ENCODE measurements at places on chromosomes 7 and 10. TPM values are rescaled to one million over a fixed set of nuclear protein-coding genes. Genes with fewer than 3 reads are reported as not detected.

INMT gene
- 1.5 TPM for polyA plus RNA-seq

HOXA4 gene
- polyA plus RNA-seq = 19.5 TPM

VENTX gene
- 0.25 TPM for polyA plus RNA-seq

DNA sequence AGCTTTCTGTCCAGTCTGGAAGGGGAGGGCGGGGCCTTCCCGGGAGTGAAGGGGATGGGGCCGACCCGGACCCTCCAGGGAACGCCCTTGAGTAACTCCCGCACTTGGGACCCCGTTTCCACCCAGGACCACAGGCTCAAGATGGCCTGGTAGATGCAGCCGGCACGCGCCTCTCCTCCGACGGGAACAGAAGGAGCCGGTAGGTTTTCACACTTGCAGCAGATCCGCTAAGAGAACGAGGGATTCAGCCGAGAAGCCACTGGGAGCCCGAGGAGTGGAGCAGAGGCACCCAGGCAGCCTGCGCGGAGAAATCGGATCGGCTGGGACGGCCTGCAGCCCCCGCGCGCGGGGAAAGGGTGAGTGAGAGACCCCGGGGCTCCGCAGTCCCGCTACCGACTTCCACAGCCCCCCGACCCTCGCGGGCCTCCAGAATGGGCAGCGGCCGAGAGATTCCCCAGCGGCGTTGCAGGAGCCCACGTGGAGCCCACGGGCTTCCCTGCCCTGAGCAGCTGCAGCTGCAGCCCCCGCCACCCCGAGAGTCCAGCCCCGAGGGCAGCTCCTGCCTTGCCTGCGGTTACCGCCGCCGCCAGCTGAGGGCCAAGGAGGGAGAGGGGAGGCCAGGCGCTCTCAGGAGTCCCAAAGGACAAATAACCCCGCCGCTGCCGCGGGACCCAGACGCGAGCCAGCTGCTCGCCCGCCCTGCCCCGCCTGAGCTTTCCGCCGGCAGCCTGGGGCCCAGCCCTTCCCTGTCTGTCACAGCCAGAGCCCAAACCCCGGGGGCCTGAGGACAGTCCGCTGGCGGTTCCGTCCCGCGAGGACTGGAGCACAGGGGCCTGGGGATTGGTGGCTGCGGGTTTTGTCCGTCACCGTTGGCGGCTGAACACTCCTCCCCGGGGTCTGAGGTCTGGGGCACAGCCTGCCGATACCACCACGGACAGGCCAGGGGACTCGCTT, 21.8 kb downstream of the IFT22 start:
- DNase-seq = no peak

DNA sequence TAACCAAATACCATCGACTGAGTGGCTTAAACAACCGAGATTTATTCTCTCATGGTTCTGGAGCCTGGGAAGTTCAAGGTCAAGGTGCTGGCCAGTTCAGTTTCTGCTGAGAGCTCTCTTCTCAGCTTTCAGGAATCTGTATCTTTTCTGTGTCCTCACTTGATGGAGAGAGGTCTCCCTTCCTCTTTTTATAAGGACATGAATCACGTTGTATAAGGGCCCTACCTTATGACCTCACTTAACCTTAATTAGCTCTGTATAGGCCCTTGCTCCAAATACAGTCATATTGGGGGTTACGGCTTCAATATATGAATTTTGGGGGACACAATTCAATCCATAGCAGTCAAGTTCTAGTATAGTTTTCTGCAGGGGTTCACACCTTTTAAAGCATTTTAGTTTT, 135.2 kb upstream of the ADO start:
- DNase-seq = no peak

- no peak for DNase-seq
Measured at GRCh38 chr10:129973674-129974059, 9.6 kb upstream of the EBF3 start.

DNA sequence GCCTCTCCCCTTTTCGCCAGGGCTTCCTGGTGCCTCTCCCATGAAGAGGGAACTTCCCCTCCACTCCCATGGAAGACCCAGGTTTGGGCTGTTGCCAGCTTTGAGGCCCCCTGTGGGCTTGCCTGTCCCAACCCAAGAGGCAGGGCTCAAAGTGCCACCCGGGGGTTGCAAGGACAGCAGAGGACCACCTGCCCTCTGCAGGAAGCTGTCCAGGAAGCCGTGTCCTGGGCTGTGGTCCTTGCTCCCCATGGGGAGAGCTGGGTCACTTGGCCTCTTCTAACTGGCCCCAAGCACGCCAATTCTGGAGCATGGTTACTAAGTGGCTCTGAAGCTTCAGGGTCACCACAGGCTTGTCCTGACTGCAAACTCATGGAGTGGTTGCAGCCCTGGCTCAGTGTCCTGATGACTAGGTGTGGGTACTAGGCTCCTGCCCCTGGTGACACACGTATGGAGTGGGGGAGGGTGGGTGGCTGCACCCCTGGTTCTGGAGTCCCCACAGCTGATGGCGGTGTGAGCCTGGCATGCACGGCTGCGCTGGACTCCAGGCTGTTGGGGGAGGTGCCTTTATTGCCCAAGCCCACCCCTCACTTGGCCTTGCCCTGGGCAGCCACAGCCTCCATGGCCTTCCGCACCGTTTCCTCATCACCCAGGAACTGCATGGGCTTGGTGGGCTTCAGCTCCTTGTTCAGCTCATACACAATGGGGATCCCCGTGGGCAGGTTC, 3.0 kb downstream of the PGAM2 start:
- DNase-seq = no peak

- DNase-seq = no peak
Measured at GRCh38 chr7:158821171-158822031, 7.9 kb downstream of the ESYT2 start.

DNA sequence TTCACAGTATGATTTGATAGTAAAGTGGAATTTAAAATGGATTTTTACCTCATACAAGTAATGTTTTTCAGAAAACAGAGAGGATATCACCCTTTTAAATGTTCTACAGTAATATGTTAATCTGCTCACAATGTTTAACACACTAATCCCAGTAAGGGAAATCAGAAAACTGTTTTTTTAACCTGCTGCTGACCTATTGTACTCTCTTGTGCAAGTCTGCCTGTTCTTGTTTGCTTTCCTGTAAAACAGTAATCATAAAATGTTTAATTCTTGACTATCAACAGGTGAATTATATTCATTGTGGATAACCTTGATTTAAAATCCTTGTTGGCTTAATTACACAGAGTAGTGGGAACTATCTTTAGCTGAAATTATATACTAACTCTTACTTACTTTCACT, 126.4 kb downstream of the GNAT3 start:
- DNase-seq = peak; percentile 22

GRCh38 chr10:92750791-92751533, 61.2 kb downstream of the HHEX start:
- no peak for DNase-seq

DNA sequence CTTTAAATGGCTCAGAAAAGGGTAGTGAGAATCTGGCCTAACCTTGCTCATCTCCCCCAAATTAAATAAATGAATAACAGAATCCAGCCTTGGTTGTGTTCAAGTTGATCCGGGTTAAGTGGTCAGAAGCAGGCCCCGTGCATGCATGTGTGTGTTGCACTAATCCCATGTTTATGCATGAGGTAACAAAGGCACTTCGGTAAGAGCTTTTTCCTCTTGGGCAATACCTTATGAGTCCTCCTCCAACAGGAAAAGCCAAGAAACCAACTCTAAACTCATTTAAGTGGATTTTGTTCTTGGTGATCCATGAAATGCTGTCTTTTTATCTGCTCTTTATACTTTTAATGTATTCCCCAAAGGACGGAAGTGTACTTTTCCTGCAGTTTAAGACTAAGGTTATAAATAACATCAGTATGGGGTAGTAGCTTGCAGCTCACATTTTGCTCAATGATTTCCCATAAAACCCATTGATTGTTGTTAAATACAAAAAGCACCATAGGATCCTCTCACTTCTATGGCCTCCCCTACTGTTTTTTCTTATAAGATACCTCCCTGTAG, 104.9 kb upstream of the YAE1 start:
- no peak for DNase-seq

- peak; percentile 3 for DNase-seq
Measured at GRCh38 chr10:57699944-57700343, 567.8 kb downstream of the IPMK start.

- no peak for DNase-seq
Measured at GRCh38 chr7:74311305-74311744, 22.1 kb downstream of the CLIP2 start.

- DNase-seq = no peak
Measured at GRCh38 chr10:105154736-105155135, 513.6 kb downstream of the SORCS3 start.
